ENCODE measurements at places on chromosomes 7 and 10.

GRCh38 chr10:104218751-104219150 lies 13.4 kb downstream of the CFAP43 start:
- no peak for DNase-seq

DNA sequence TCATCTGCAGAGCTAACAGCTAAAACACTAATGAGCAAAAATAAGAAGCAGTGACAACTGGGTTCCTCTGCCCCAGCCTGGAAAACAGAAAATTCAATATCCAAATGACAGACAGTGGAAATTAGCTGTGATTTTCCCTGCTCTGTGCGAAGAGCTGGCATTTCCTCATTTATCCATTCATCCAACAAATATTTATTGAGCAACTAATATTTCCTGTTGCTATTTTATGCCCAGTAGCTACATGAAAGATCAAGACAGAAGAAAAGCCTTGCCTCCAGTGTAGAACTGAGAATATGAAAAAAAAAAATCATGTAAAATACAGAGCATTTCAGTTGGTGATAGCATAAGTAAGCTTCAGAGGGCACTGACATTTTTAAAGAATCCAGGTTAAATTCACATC lies 140.9 kb downstream of the ABCA13 start:
- DNase-seq = no peak

DNA sequence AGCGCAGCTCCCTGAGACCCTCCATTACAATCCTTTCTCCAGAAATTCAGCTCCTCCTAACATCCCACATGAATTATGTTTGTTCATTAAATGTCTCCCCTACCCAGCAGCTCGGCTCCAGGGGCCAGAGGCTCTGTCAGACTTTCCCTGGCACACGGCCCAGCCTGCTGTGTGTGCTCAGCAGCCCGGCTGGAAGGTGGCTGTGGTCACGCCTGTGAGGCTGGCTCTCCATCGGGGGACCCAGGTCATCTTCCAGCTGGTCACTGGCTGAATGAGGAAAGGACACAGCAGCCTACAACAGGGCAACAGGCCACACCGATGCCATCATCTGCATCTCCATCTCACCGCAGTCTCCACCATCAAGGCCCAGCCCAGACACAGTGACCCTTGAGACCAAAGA lies 219.8 kb downstream of the MAD1L1 start:
- no peak for DNase-seq

DNA sequence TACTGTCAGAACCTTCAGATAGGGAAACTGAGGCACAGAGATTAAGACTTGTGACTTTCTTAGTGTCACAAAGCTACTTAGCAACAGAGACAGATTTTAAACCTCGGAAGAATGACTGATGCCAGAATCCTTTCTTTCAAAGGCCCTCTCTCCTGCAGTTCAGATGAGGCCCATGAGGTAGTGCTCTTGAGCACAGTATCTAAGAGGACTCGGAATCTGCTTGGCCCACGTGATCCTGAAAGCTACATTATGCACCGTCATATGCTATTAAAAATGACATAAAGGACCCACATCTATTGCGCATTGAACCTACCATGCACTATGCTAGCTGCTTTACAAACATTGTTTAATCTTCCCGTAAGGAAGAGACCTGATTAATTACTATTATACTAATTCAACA lies 355.9 kb downstream of the SFMBT2 start:
- DNase-seq = peak; percentile 74

DNA sequence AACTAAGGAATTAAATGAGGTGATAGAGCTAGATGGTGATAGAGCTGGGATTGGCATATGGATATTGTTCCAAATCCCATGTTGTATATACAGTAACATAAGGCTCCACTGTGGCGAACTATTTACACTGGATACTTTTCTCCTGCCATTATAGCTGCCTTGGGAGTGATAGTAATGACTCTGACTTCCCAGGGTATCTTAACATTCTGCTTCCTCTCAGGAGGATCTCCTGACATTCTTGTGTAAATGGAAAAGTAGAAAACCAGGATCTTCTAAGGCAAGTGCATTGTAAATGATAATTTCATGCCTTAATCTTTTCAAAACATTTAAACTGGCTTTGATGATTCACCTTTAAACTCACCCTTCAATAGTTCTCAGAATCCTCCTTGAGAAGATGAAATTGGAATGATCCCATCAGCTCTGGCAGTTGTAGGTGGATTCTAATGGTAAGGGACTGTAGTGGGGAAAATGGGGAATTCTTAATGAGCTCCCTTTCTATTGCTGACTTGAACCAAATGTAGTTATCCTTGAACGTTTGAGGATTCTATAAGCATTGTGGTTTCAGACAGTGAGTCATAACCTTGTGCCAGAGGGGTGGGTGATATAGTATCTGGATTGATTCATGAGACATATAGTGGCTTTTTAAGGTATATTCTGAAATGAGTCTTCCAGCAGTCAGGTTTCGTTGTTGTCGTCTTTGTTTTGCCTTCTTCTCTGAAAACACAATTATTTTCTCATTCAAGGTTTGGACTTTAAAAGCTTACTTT lies 450.0 kb downstream of the SUGCT start:
- no peak for DNase-seq
